ENCODE measurements at places on chromosomes 11 and 22.

GRCh38 chr11:132343445-132344175, 973.2 kb downstream of the NTM start:
- DNase-seq, result no peak

DNA sequence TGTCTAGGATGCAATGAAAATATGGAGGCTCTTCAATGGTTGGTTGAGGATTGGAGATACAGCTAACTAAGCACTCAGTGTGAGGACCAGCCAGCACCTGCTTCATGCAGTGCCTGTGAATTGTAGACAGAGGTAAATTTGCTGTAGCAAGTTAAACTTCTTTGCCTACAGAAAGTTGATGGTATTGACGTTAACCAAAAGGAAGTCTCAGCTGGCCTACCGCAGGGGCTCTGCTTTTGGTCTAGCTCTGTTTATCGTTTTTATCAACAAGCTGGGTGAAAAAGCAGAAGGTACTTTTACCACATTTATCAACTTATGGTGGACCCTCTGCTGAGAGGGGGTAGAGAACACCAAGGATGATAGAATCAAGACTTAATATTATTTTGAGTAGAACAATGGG, 51.6 kb downstream of the GRAMD1B start:
- no peak for DNase-seq

DNA sequence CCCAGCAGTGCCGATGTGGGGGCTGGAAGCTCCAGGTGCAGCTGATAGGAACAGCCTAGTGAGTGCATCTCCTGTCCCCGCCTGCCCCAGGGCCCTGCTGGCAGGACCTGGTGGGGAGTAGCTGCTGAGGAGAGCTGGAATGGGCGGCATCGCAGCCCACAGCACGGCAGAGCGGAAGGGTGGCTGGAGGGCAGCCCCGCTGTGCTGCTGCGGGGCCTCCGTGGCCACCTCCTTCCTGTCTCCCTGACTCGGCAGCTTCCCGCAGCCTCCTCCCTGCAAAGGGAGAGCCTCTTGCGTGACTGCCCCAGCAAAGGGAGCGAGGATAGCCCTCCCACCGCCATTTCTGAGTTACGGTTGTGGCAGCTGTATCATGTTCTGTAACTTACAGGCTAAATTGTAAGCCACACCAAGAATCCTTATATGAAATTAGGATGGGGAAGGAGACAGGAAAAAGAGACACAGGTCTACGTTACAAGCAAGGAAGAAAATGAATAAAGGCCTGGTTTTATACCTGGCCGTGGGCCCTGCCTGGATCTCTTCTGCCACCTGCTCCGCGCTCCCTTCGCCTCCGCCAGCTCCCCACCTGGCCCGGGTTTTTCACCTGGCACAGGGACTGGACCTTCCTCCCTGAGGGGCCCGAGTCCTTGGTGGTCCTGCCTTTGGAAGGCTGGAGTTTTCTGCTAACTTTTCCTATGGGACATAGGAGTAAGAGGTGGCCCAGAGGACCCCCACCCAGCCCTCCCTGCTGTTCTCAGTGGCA, 10.0 kb downstream of the TPCN2 start:
- no peak for DNase-seq

DNA sequence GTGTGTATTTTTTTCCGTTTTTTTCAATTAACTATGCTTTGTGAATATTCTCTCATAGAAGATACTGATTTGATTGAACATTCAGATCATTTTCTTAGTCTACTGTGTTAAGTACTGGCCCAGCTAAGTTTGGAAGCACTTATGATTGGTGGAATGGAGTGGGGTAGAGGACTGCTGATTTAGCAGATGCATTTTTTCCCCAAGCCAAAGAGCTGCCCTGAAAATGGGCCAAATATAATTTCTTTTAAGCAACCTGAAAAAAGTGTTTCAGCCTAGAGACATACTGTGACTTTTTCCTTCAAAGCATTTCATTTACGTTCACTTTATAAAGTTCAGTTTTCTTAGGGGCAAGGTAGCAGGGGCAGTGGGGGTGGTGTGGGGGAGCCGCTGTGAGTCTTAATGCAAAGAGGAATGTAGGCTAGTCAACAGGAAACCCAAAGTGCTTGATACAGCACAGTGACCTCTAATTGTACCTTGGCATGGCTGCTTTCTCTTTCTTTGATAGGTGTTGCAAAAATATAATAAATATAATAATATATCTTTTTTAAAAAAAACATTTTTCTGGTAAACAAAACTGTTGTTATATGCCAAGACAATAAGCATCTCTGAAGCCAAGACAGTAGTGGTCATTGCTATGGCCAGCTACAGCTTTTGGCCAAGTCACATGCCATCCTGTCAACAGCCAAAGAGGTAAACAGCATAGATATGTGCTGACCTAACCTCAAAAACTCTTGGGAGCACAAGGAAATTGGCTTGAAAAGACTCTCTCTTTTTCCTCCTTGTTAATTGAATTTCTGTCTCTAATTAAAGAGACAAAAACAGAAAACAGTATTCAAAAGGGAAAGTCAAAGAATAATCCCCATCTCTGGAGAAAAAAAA, 58.8 kb downstream of the LIF start:
- no peak for DNase-seq

- DNase-seq, result no peak
Observed at GRCh38 chr22:26941896-26942636, 284.7 kb downstream of the MIAT start.

GRCh38 chr22:18088825-18089568, 11.2 kb downstream of the PEX26 start:
- peak; percentile 29 for DNase-seq

GRCh38 chr11:61007956-61008896, 36.7 kb downstream of the CD6 start:
- DNase-seq, result no peak

DNA sequence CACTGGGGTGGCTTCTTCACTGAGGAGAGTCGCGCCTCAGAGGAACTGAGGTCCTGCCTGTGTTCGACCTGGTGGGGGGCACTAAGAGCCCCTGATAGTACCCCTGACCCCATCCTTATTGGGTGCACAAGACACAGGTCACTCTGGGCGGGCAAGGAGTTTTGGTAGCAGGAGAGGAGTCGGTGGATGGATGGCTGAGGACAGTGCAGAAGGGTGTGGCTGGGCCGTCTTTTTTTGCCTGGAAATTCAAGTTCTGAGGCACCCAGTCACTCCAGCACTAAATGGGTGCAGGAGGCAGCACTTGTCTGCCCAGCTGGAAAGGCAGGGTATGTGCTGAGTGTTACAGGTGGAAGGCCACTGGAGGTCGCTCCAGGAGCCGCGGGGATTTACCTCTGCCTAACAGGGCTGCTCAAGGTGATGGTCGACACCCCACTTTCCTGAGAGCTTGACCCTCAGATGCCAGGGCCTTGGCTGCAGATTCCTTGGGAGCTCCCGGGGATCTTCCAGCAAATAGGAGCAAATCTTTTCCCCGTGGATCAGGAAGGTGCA, 960 bp downstream of the TSSC4 start:
- no peak for DNase-seq

DNA sequence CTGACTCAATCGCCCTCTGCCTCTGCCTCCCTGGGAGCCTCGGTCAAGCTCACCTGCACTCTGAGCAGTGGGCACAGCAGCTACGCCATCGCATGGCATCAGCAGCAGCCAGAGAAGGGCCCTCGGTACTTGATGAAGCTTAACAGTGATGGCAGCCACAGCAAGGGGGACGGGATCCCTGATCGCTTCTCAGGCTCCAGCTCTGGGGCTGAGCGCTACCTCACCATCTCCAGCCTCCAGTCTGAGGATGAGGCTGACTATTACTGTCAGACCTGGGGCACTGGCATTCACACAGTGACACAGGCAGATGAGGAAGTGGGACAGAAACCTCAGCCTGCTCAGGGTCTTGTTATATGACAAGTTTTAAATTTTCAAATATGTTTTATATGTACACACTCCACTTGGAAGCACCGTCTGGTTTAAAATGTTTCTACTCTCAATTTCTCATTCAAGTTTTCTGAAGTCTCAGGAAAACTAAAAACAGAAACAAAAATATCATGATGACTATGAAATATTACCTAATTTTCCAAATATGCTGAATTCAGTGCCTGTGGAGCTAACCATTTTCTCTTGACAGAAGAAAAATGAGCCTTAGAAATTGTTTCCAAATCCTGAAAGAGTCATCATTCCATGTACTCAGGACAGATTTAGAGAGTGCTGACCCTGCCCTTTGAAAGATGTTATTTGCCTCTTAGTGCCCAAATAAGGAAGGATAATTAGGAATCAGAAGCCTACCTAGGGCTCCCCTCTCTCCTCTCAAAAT, 48.8 kb upstream of the TOP3B start:
- DNase-seq, result no peak

- DNase-seq, result no peak
Observed at GRCh38 chr11:113728814-113729213, 22.7 kb upstream of the TMPRSS5 start.

DNA sequence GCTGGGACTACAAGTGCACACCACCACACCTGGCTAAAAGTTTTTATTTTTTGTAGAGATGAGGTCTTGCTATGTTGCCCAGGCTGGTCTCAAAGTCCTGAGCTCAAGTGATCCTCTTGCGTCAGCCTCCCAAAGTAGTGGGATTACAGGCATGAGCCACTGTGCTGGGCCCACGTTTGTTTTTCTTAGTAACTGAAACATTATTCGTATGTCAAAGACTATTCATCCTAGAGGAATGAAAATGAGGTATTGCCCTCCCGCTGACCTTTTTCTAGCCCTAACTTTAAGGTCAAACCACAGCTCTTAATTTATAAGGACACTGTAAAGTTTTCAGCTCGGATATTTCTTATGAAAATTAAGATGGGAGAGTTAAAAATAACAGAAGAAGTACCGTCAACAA, 33.2 kb upstream of the PAX6 start:
- DNase-seq, result no peak

- no peak for DNase-seq
Observed at GRCh38 chr22:48188231-48188721, 1425.8 kb downstream of the TBC1D22A start.

- DNase-seq, result peak; percentile 87
Observed at GRCh38 chr11:11966826-11967668, 41.4 kb downstream of the DKK3 start.

DNA sequence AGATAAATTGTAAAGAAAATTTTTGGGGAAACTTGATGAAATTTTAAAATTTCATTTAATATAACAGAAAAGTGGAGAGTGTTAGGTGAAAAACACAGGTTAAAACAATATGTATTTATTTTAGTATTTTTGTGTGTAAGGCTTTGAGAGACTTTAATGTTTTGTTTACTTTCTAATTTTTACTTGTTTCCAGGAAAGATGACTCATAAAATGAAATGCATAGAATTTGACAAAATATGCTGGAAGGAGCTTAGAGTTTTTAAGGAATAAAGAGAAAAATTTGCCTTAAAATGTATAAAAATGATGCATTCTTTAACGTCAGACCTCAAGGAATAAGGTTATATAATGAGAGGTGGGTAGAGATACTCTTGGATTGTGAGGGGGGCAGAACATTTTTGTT, 1205.1 kb upstream of the CNTN5 start:
- no peak for DNase-seq

- no peak for DNase-seq
Observed at GRCh38 chr11:99881610-99882009, 805.5 kb upstream of the ARHGAP42 start.

GRCh38 chr11:102177974-102178631, 67.9 kb downstream of the YAP1 start:
- no peak for DNase-seq

DNA sequence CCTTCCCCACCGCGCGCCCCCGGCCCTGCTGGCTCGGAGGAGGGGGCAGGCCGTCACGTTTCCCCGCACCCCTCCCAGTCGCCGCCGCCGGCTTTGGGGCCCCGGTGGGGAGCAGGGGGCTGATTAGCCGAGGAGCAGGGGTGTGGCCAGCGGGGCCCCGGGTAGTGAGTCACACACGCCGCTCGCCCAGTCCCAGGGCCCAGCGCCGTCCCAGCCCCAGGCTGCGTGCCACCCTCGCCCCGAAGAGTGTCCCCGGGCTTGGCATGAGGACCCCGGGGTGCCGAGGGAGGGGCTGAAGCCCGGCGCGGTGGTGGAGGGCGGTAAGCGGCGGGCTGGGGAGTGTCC, 34.4 kb downstream of the PRDM11 start:
- DNase-seq, result no peak

- DNase-seq, result no peak
Observed at GRCh38 chr11:75500742-75501141, 25.0 kb downstream of the GDPD5 start.

- DNase-seq, result no peak
Observed at GRCh38 chr11:9859554-9860305, 195.9 kb downstream of the SWAP70 start.

DNA sequence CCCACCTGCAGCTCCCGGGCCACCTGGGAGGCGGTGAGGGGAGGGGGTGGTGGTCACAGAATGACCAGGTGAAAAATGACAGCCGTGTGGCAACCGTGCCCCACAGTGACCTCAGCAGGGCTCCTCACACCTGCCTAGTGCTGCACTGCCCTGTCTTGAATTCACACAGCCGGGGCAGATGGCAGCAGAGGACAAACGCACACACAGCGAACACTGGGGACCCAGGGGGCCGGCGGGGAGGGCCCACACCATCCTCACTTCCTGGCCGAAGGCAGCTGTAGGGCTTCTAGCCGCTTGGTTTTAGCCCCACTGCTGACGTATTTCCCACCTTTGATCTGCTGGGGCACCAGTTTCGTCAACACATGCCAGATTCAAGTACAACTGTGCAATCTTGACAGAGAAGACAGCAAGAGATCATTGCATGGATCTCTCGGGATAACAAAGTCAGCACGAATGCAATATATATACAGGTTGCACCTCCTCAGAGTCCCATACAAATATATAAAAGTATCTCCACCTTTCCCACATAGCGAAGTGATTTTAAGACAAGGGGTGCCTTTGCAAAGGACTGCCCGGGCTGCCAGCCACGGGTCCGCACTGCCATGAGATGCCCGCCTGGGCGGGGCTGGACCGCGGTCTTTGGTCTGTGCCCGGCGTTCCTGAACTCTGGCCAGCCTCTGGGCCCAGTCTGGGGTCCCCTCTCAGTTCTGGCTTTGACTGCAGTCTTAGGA, 26.9 kb downstream of the TRMU start:
- DNase-seq, result no peak

GRCh38 chr11:117972629-117973502, 13.3 kb upstream of the IL10RA start:
- DNase-seq, result no peak

- no peak for DNase-seq
Observed at GRCh38 chr11:69516526-69516925, 35.1 kb downstream of the LINC01488 start.

DNA sequence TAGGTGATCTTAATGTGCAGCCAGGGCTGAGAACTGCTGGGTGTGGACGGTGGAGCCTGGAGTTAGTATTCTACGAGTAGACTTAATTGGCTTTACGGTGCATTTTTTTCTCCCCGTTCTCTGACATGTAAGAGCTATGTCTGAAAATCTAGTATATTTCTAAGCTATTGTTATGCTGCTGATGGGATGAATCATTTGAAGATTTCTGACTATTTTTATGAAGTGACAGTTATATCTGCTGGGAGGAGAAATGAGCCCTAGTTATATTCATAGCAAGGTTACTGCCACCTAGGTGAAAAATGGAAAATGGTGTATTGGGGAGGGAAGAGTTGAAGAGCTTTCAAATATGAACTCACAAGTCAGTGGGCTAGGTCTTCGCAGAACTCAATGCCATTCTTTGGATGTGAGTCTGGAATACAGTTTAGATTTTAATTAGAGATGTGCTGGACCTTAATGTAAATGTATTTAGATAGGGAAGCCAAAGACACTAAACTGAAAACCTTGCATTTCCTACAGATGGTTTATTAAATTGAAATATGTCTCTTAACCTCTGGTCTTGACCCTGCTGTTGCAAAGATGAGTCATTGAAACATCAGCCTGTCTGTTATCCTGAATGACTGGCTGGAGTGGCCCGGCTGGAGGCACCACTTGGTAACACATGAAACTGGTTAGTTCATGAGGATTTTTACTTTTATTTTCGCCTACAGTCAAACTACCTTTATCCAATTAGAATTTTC, 293.7 kb downstream of the DDX10 start:
- DNase-seq, result no peak

- no peak for DNase-seq
Observed at GRCh38 chr11:110087812-110088534, 5.2 kb upstream of the ZC3H12C start.

Measured in GM10248 (cell line).